ENCODE measurements at places on chromosomes 11 and 22. TPM values are rescaled to one million over a fixed set of nuclear protein-coding genes. Genes with fewer than 3 reads are reported as not detected.

DNA sequence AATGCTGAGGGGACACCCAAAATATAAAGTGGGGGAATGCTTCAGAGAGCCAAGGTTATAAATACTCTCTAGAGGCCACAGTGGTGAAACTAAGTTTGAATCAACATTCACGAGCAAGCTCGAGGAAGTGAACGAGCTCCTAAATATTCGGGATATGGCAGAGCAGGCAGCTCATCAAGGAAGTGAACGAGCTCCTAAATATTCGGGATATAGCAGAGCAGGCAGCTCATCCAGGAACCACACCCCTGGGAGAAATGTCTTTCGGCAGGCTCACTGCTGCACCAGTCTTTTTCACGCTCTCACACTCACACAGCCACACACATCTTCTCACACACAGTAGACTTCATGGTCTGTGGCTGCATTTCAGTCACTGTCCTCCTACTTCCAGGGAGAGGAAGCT is 787.5 kb downstream of the OPCML start:
- H3K4me3 ChIP-seq = no peak overlapping the region
- no peaks in the 10 kb centered on the region for H3K4me1 ChIP-seq
- no peak overlapping the region for H3K27ac ChIP-seq
- DNase-seq = no peak
- H3K36me3 ChIP-seq = no peaks in the 10 kb centered on the region
- H3K27me3 ChIP-seq = no peaks in the 10 kb centered on the region

Gene NFAM1
- 1.7 TPM for total RNA-seq

GRCh38 chr11:73034331-73034730 is 107.8 kb downstream of the FCHSD2 start:
- H3K27ac ChIP-seq = peak overlapping the region; percentile 44
- peaks cover 3% of the 10 kb centered on the region for H3K36me3 ChIP-seq
- no peak overlapping the region for H3K4me3 ChIP-seq
- DNase-seq = peak; percentile 73
- H3K27me3 ChIP-seq = no peaks in the 10 kb centered on the region
- H3K4me1 ChIP-seq = peaks cover 10% of the 10 kb centered on the region

Gene HEPN1
- total RNA-seq = not detected

DNA sequence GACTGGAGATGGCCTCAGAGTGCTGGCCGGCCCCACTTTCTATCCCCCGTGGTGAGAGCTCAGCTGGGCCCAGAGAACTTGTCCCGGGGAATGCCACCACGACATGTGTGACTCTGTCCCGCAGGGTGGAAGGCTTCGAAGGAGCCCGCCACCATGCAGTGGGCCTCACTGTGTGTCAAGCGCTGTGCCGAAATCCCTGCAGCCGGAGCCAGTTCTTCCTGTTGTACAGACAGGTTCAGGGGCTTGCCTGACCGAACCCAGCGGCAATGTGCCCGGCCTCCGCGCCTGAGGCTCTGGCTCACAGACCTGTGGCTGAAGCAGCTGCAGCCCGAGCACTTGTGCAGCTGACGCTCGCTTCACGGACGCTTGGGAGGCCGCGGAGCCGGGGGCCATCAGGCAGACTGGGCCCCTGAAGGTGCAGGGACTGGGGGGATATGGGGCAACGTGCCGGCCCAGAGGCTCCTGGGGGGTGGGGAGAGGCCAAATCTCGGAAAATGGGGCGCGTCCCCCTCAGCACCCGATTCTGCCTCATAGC is 650 bp downstream of the PPM1F start:
- no peak overlapping the region for H3K27ac ChIP-seq
- DNase-seq = no peak
- no peaks in the 10 kb centered on the region for H3K36me3 ChIP-seq

- no peak overlapping the region for H3K27ac ChIP-seq
- no peak overlapping the region for H3K4me3 ChIP-seq
- H3K36me3 ChIP-seq = peaks cover 49% of the 10 kb centered on the region
- peaks cover 55% of the 10 kb centered on the region for H3K4me1 ChIP-seq
These were observed 14.1 kb downstream of the CXCR5 start for GRCh38 chr11:118897721-118898310.

- peaks cover 30% of the 10 kb centered on the region for H3K4me1 ChIP-seq
- no peaks in the 10 kb centered on the region for H3K27me3 ChIP-seq
- no peak overlapping the region for H3K27ac ChIP-seq
- DNase-seq = no peak
These were observed 39.6 kb downstream of the LIF start for GRCh38 chr22:30206944-30207343.

DNA sequence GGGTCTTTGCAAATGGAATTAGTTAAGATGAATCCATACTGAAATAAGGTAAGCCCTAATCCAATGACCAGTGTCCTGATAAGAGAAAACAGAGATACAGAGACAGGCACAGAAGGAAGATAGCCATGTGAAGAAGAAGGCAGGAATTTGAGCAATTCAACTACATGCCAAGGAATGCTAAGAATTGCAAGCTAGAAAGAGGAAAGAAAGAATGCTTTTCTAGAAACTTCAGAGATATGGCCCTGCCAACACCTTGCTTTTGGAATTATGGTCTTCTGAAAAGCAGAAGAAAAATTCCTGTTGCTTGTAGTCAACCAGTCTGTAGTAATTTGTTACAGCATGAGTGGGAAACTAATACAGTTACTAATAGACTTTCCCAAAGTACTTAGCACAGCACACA is 111.3 kb downstream of the SLC17A6 start:
- no peak for DNase-seq
- no peak overlapping the region for H3K27ac ChIP-seq
- no peaks in the 10 kb centered on the region for H3K36me3 ChIP-seq
- H3K27me3 ChIP-seq = no peaks in the 10 kb centered on the region
- H3K4me3 ChIP-seq = no peak overlapping the region
- no peaks in the 10 kb centered on the region for H3K4me1 ChIP-seq

- H3K27ac ChIP-seq = no peak overlapping the region
- H3K4me1 ChIP-seq = no peaks in the 10 kb centered on the region
- H3K27me3 ChIP-seq = no peaks in the 10 kb centered on the region
- no peaks in the 10 kb centered on the region for H3K36me3 ChIP-seq
- no peak for DNase-seq
- no peak overlapping the region for H3K4me3 ChIP-seq
These were observed 33.5 kb upstream of the CAT start for GRCh38 chr11:34405079-34405858.

DNA sequence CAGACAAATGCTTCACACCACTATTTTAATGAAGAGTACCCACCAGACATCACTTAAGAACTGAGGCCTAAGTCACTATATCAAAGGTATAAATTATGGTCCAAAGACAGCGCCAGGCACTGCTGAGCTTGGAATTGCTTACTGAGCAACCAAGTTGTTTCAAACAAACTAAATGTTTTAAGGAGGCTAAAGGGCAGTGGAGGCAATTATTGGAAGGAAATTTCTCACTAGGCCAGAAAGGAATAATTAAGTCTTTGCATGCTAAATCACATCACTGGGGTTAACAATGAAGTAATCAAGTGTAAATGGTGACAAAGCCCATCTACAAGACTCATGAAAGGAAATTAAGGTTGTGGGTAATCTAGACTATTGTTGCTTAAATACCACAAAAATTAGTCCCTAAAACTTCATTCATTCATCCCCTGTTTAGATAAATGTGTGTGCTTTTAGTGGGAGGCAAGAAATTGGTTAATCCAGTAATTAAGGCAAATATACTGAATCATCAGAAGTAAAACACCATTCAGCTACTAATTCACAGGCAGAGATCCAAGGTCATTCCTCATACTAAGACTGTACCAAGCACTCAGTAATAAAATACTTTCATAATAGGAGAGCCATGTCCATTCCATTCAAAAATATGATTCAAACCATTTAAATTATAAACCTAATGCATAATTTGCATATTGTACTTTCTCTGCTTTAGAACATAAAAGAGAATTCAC is 21.2 kb downstream of the LGR4 start:
- no peaks in the 10 kb centered on the region for H3K4me1 ChIP-seq
- no peak overlapping the region for H3K27ac ChIP-seq
- DNase-seq = no peak
- H3K27me3 ChIP-seq = no peaks in the 10 kb centered on the region
- no peak overlapping the region for H3K4me3 ChIP-seq

DNA sequence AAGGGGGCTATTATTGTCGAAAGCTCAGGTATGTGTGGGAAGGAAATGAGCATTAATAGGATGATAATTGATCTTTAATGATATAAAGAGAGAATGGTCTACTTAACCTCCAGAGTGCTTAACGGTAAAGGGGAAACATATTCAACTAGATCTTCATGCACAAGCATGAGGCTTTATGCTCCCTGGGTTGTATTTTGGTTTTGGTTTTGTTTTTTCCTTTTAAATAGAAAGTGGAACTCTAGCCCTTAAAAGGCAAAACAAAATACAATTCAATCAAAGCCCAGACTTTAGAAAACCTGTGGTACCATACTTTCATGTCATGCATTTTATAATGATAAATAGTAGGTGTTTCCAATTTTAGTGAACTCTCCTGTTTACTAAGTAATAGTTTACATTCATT is 622.7 kb downstream of the METTL15 start:
- H3K4me3 ChIP-seq = no peak overlapping the region
- H3K4me1 ChIP-seq = no peaks in the 10 kb centered on the region
- H3K36me3 ChIP-seq = no peaks in the 10 kb centered on the region
- H3K27me3 ChIP-seq = no peaks in the 10 kb centered on the region
- no peak for DNase-seq

Gene VPREB1
- 2.5 TPM for total RNA-seq
